Fibroblast of lung (primary cell): ENCODE measurements at places on chromosomes 11 and 22. TPM values are rescaled to one million over a fixed set of nuclear protein-coding genes. Genes with fewer than 3 reads are reported as not detected.

Gene SPTBN2
- 0.09 and 0.53 TPM in 2 replicates for polyA plus RNA-seq

Gene TSSC4
- 8.8 and 10.9 TPM in 2 replicates for polyA plus RNA-seq

DNA sequence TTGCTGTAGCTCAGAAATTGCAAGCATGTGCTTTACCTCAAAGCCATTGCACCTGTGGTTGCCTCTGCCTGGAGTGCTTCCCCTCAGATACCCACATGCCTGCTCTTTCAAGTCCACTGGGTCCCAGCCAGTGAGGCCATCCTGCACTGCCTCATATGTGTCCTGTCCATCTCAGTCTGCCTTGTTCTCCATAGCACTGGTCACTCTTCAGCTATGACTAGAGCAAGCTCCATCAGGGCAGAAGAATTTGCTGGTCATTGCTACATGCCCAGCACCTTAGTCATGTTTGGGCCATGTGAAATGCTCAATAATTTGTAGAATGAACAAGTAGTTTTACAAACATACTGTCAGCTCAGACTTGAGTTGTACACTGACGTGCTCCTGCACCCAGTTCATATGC, 64.4 kb upstream of the HORMAD2 start:
- no peak overlapping the region for H3K4me3 ChIP-seq
- H3K4me1 ChIP-seq: peaks cover 16% of the 10 kb centered on the region
- DNase-seq: peak; percentile 93
- H3K27me3 ChIP-seq: no peaks in the 10 kb centered on the region
- peak overlapping the region; percentile 50 for H3K27ac ChIP-seq

- H3K4me1 ChIP-seq: no peaks in the 10 kb centered on the region
- H3K4me3 ChIP-seq: no peak overlapping the region
- no peaks in the 10 kb centered on the region for H3K36me3 ChIP-seq
Measured at GRCh38 chr22:45918459-45919370, 58.2 kb downstream of the WNT7B start.

- no peaks in the 10 kb centered on the region for H3K4me1 ChIP-seq
- no peaks in the 10 kb centered on the region for H3K27me3 ChIP-seq
- peak; percentile 56 for DNase-seq
- H3K36me3 ChIP-seq: no peaks in the 10 kb centered on the region
Measured at GRCh38 chr22:46613606-46614021, 6.6 kb upstream of the GRAMD4 start.

GRCh38 chr11:120881596-120881995, 142.3 kb upstream of the TBCEL start:
- no peaks in the 10 kb centered on the region for H3K36me3 ChIP-seq
- H3K27ac ChIP-seq: no peak overlapping the region
- no peak for DNase-seq
- no peaks in the 10 kb centered on the region for H3K4me1 ChIP-seq

GRCh38 chr11:96303064-96303463, 39.9 kb downstream of the MAML2 start:
- H3K4me1 ChIP-seq: peaks cover 26% of the 10 kb centered on the region
- peak overlapping the region; percentile 56 for H3K27ac ChIP-seq
- peak; percentile 82 for DNase-seq

DNA sequence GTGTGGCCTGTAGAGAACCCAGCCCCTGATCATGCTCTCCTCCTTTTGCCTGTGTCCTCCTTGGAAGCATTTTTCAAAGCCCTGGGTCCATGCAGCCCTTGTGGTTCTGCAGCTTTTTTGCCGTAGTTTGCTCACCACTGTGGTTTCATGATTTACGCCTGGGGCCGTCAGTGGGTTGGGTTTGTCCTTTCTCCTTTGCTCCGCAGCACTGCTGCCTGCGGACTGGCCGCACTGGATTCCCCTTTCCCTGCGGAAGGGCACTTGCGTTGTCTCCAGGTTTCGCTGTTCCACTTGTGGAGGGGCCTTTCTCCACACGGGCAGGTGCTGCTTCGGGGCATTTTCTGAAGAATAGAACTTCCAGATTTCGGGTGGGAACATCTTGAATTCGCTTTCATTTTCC, 1260.9 kb downstream of the BRD1 start:
- no peak for DNase-seq
- H3K36me3 ChIP-seq: no peaks in the 10 kb centered on the region
- H3K4me1 ChIP-seq: no peaks in the 10 kb centered on the region
- H3K27me3 ChIP-seq: no peaks in the 10 kb centered on the region
- H3K4me3 ChIP-seq: no peak overlapping the region

GRCh38 chr22:45682064-45682463, 10.4 kb downstream of the ATXN10 start:
- DNase-seq: no peak
- H3K27me3 ChIP-seq: no peaks in the 10 kb centered on the region
- no peak overlapping the region for H3K4me3 ChIP-seq
- peak overlapping the region; percentile 77 for H3K27ac ChIP-seq

DNA sequence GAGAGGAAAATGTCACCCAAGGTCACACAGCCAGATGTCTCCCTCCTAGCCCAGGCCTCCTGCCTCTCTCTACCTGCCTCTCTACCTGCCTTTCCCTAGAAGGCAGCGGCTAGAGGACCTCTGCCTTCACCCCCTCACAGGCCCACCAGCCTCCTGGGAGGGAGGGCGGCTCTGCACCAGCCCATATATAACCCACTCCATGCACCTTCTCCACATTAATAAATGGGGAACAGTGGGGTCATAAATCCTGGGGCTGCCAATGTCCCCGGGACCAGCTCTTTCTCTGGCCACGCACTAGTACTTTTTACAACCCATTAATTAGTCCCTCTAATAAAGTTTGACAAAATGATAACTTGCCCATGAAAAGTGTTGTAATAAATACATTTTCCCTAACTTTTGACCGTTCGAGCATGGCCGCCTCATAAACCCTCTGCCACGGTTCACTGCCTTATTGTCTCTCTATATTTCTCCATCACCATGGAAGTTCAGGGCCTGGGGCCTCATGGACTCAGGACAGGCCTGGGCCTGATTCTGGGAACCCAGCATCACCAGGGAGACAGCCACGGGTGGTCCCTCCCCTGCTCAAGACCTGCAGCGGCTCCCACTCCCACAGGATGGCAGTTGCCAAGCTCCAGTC, 102.1 kb downstream of the MN1 start:
- no peak for DNase-seq
- no peaks in the 10 kb centered on the region for H3K27me3 ChIP-seq
- no peak overlapping the region for H3K27ac ChIP-seq
- H3K4me3 ChIP-seq: no peak overlapping the region
